A549 treated with CpdA at 1 μM for 4 hours (cell line): ENCODE measurements at places on chromosomes 2 and 18. TPM values are rescaled to one million over a fixed set of nuclear protein-coding genes. Genes with fewer than 3 reads are reported as not detected.

SAG gene
- not detected in 5 replicates for total RNA-seq

DNAH7 gene
- total RNA-seq, result 0.76 to 1.5 TPM (median 0.81 TPM) in 5 replicates

DLGAP1 gene
- not detected in 5 replicates for total RNA-seq

GCG gene
- not detected in 5 replicates for total RNA-seq

CFAP221 gene
- 0.25 to 0.92 TPM (median 0.34 TPM) in 5 replicates for total RNA-seq

SCN1A gene
- not detected in 5 replicates for total RNA-seq

TMEM182 gene
- total RNA-seq, result 3.1 to 6.2 TPM (median 4.6 TPM) in 5 replicates

LAMA1 gene
- 0.03 to 0.17 TPM (median 0.06 TPM) in 4 of 5 replicates, not detected in the other for total RNA-seq

OTX1 gene
- 2.7 to 4.9 TPM (median 3.5 TPM) in 5 replicates for total RNA-seq

CYP27C1 gene
- 3.3 to 6.2 TPM (median 4.4 TPM) in 5 replicates for total RNA-seq

C1QL2 gene
- 0.09 to 0.18 TPM (median 0.11 TPM) in 4 of 5 replicates, not detected in the other for total RNA-seq

CCDC68 gene
- total RNA-seq, result 2.4 to 4.5 TPM (median 3.6 TPM) in 5 replicates

FOXD4L1 gene
- total RNA-seq, result 0.30 to 0.69 TPM (median 0.45 TPM) in 5 replicates

MPP4 gene
- total RNA-seq, result 0.07 to 0.18 TPM (median 0.14 TPM) in 5 replicates

RAB6D gene
- 0.01 TPM in 1 of 5 replicates, not detected in the others for total RNA-seq

ARHGAP15 gene
- not detected in 5 replicates for total RNA-seq

CHMP1B gene
- 42.8 to 53.3 TPM (median 43.5 TPM) in 5 replicates for total RNA-seq
